ENCODE measurements at places on chromosomes 16 and 17. TPM values are rescaled to one million over a fixed set of nuclear protein-coding genes. Genes with fewer than 3 reads are reported as not detected.

CDH16 gene
- not detected for total RNA-seq

NME1 gene
- total RNA-seq, result 66.8 TPM

NOL3 gene
- total RNA-seq, result 29.5 TPM

ABCC1 gene
- total RNA-seq, result 44.6 TPM

TP53TG3B gene
- total RNA-seq, result not detected

ZNF232 gene
- total RNA-seq, result 7.7 TPM

HNF1B gene
- 25.2 TPM for total RNA-seq

TNFSF13 gene
- total RNA-seq, result 87.4 TPM

NPIPA5 gene
- 13.6 TPM for total RNA-seq

CX3CL1 gene
- 27.8 TPM for total RNA-seq

KRT39 gene
- not detected for total RNA-seq

GEMIN4 gene
- total RNA-seq, result 18.6 TPM

CFAP52 gene
- total RNA-seq, result not detected

ERAL1 gene
- total RNA-seq, result 30.0 TPM

TMEM114 gene
- not detected for total RNA-seq

ABCC11 gene
- not detected for total RNA-seq

PRR11 gene
- 3.1 TPM for total RNA-seq

ATMIN gene
- total RNA-seq, result 31.1 TPM

TUBG1 gene
- 42.6 TPM for total RNA-seq

RNU2-1 gene
- total RNA-seq, result 5,610 TPM

C16orf92 gene
- total RNA-seq, result not detected

TMIGD1 gene
- not detected for total RNA-seq

TSNAXIP1 gene
- 0.52 TPM for total RNA-seq

TNFRSF13B gene
- total RNA-seq, result 0.61 TPM

MYH1 gene
- total RNA-seq, result 0.20 TPM

TEKT5 gene
- total RNA-seq, result not detected

FAM171A2 gene
- total RNA-seq, result 4.3 TPM

PRSS8 gene
- 129 TPM for total RNA-seq

ATP2A1 gene
- 0.38 TPM for total RNA-seq

WSCD1 gene
- total RNA-seq, result 2.9 TPM

BCO1 gene
- total RNA-seq, result 0.50 TPM

CCDC78 gene
- total RNA-seq, result 13.7 TPM

EIF1 gene
- total RNA-seq, result 728 TPM
